PC-9 (cell line): ENCODE measurements at places on chromosomes 1 and 21.

DNA sequence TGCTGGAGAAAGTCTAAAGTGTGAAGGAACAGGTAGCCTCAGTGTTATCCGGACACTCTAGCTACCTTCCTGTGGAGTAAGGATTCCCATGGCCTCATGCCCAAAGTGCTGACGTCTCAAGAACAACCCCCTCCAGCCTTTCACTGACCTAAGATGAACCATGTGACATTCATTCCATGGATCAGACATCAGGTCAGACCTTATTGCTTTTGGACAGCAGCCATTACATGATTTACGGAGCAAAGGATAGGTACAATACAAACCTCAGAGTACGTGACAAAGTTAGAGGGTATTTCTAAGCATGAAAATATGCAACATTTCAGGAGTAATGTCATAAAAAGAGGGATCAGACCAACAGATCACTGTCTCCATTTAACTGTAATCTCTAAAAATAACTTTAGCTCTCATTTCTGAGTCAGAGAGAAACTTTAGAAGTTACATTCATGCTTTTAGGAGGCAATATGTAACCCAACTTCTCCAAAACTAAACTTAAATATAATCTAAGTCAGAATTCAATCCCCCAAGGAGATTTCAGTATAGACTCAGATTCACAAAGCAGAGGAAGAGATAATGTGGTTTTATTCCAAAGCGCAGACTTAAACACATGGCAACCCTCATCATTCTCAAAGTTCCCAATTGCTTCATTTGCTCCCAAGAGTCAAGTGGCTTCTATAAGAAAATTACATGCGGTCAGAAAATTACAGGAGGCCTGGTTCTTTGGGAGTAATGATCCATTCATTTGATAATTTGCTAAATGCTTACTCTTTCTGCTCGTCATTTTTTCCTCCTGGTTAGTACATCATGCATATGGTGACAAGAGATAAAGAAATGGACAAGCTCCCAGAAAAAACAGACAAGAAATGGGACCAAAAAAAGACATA lies 280.4 kb downstream of the SETD4 start:
- no peak for DNase-seq

DNA sequence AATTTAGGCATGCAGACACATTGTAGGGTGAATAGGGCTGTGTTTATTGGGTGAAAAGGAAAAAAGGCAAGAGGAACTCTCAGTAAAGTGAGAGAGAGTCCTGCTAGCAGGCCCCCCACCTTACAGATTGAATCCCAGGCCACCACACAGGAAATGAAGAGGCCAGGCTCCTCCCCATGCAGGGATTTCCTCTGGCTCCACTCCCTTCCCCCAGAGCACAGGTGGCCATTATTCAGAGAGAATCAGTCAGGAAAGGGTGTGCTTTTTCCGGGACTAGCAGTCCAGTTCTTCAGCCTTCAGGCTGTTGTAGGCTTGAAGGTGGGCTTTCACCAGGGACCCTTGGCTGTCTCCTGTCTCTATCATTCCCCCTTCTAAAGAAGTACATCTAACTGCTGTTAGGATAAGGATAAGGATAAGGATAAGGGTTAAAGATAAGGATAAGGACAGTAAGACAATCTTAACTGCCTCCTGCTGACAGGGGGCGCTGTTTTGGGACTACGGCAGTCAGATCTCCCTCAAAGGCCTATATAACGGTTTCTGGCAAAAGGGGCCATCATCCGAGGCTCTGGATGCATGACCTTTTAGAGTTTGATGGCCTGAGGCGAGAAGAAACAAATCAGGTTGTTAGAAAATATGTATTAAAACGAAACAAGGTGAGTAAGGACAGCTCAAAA lies 26.3 kb downstream of the ZNF648 start:
- no peak for DNase-seq

DNA sequence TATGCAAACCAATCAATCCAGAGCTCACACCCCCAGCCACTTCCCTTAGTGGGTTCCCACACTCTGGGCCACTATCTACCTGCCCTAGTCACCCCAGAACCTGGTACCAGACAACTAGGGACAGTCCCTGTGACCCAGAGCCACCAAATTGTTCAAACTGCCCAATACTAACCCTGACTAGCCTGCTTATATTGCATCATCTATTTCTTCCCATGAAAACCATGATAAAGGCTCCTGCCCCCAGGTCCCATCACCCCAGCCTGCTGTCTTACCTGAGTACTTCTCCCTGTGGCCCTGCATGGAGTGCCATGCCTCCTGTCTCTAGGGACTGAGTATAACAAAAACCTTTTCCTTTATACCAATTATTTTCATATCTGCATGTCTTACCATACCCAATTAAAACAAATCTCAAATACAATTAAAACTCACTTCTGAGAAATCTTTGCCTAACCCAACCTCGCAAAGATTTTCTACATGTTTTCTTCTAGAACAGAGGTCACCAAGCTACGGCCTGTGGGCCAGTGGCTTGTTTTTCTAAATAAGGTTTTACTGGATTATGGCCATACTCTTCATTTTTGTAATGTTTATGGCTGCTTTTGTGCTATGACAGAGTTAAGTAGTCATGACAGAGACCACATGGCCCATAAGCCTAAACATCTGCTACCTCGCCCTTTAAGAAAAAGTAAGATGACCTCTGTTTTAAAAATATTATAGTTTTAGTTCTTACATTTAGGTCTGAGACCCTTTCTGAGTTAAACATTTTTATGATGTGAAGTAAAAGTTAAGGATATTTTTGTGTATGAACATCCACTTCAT lies 31.0 kb upstream of the NID1 start:
- DNase-seq: no peak

DNA sequence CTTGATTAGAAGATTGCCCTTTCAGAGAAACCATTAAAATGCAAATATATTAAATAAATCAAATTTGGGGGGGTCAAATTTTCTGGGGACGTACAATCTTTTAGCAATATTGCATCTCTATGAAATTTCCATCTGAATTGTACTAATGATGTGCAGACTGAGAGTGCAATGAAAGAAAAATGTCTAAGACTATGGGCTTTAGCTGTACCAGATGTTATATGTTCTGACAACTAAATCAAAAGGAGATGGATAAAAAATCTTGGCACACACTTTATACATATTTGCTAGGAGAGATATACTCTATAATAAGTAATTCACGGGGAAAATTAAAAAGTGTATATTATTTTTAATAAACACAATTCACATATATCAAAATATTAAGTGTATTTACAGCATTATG lies 13.0 kb upstream of the PLPPR5 start:
- DNase-seq: no peak

DNA sequence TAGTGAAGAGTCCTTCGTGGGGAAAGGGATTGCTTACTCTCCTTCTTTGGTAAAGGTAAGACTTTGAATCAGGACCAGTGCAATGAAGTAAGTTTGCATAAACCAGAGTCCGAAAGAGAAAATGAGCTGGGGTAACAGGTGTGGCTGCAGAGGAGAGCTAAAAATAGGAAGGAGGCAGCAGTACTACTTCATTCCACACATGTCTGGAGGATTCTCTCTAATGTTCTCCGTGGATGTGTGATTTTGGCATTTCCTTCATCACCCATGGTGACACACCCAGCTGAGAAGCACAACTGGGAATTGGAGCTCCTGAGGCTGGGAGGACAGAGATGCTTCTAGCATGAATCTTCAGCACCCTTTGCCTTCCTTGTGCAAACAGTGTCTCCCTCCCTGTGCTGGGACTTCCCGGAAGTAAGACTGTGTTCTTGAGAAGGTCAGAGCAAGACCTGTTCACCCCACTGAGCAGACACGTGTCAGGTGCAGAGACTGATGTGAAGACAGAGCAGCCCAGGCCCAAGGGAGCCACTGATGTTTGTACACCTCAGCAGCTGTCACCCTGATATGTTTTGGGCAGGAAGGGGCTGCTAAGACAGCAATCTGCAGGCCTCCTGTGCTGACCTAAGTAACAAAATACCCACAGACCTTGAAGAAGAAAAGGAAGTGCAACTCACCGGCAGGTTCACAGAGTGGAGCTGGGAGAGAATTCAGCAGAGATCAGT lies 13.3 kb downstream of the FCRL1 start:
- no peak for DNase-seq

GRCh38 chr21:20215959-20216358 lies 782.2 kb upstream of the NCAM2 start:
- no peak for DNase-seq

- no peak for DNase-seq
Observed at GRCh38 chr1:13893409-13893821, 193.4 kb downstream of the PRDM2 start.

DNA sequence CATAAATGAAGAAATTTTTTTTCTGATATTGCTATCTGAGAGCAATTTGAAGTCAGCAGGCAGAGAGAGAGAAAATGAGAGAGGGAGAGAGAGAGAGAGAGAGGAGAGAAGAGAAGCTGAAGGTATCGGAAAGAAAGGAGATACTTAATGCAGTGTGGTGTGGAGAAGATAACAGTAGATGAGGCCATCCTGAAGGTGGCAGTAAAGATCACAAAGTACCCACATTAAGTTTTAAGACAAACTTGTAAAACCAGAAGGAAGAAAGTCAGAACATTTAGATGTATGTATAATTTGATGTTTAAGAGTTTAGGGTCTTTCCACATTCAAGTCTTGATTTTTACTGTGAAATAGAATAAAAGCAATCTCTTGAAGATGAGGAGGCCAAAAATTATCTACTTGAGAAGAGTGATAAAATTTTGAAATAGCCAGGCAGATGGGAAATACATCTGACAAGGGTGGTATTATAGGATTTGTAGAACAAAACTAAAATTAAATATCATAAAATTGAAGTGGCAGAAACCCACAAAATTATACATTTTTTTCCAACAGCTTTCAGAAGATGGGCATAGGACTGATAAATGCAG lies 1753.4 kb downstream of the MRPL39 start:
- DNase-seq: no peak

- DNase-seq: peak; percentile 2
Observed at GRCh38 chr21:23016617-23017016, 2018.4 kb downstream of the NCAM2 start.

DNA sequence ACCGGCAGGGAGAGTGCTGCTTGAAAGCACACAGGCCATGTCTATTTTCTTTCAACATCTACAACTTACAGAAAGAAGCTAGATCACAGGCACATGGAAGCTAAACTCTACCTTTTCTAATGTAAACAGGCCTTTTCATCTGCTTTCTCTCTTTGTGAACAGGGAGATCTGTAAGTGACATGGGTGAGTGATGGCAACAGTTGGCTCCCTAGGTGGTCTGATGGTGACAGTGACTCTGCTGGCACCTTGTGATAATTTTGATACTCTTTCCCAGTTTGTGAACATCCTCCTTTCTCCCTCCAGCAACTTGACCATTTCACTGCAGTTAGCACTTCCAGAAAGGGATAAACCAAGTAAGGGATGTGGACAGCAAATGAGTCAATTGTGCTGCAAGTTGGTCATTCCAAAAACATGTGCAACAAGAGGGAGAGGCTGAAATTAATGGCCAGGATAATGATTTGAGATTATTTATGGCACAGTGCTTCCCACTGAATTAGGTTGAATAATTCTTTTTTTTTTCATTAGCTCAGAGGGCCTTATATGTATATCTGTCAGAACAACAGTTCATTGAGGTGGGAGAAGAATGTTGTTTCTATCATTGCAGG lies 89.5 kb downstream of the XCL2 start:
- DNase-seq: no peak

GRCh38 chr1:160855181-160855981 lies 7.3 kb downstream of the CD244 start:
- no peak for DNase-seq

DNA sequence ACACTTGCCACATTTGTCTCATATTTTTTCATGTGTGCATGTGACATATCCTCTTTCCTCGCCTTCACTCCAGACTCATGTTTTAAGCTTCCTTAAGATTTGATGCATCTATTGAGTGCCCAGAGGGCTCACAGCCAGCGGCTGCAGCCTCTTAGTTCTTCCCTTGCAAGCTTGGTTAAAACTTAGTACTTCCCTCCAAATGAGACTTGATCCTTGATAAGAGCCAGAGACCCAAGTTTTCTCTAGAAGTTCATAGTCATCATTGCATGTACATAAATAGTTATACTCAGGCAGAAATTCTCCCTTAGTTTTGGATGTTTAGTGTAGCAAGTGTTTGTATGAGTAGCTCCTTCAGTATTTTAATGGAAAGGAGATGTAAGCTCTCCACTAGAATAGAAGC lies 337.6 kb upstream of the B3GALT2 start:
- no peak for DNase-seq

DNA sequence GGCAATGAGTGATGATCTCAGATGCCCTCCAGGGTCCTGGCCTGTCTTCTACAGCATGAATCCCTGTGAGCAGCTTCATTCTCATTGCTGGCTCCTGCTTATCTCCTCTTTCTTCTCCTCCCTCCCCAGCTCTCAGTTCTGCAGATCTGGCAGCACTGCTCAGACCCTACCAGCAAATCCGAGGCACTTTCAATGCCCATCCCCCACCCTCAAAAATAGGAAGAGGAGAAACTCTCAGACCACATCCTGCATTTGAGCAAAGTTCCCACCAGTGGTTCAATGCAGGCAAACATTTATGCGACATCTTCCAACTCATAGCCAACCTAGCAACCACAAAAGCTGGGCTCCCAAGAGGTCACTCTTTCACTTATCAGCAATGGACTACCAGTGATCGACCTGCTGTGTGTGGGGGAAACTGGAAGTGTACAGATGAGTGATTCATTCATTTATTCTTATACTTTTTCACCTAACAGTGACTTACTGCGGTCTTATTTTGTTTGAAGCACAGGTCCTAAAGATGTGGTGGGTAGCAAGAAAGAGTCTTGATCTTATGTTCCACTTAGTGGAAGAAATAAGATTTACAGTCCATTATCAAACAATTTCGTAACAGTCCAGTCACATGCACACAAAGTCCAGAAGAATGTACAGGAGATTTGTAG lies 5.8 kb upstream of the CHI3L2 start:
- no peak for DNase-seq

DNA sequence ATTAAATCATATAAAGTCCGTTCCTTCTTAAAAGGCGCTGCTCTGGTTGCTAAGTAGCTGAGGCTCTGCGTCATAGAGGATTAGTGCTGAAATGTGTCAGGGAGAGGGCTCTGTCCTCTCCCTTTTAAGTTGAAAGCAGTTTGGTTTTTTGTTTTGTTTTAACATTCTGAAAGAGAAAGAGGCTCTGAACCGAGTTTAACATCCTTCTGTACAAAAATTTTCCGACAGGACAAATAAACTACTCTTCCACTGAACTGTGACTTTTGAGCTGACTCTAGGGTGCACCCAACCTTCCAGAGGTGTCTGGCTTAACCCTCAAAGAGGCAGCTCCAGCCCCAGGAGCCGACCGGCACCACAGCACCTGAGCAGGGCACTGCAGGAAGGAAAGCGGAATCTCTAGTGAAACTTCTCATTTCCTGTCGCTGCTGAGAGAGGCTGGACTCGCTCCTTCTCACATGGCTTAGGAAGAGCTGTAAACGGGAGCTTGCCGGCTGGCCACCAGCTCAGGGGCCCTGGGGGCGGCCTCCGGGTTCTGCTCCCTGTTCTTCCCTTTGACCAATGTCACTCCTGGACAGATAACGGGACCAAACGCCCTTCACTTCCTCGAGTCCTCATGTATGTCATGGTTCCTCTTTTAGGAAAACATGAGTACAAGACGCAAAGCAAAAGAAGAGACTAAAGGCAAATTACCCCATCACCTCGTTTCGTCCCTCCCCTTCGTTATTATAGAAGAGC lies 1.2 kb downstream of the VAV3 start:
- DNase-seq: no peak

- no peak for DNase-seq
Observed at GRCh38 chr1:203271962-203272632, 33.2 kb upstream of the BTG2 start.
